ENCODE measurements at places on chromosomes 3 and 15.
A peak's percentile ranks its signal among the peaks of the same experiment; 100 is the strongest.

- no peak for DNase-seq
Observed at GRCh38 chr3:138381413-138381901, 33.1 kb downstream of the MRAS start.

DNA sequence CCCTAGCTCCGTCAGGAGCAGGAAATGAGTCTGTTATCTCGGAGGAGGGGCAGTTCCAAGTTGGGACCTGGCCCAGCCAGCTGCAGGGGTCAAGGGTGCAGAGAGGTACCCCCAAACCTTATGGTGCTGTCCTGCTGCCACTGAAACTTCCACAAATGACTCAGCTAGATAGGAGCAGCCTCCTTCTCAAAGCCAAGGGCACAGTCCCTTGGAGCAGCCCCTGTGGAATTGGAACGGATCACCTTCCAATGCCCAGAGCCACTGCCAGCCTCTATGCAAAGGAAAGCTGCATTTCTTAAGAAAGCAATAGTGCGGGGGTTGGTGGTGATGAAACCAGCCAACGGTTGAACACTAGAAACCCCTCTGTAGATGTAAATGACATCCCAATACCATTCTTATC lies 19.6 kb upstream of the LRRK1 start:
- DNase-seq: no peak

DNA sequence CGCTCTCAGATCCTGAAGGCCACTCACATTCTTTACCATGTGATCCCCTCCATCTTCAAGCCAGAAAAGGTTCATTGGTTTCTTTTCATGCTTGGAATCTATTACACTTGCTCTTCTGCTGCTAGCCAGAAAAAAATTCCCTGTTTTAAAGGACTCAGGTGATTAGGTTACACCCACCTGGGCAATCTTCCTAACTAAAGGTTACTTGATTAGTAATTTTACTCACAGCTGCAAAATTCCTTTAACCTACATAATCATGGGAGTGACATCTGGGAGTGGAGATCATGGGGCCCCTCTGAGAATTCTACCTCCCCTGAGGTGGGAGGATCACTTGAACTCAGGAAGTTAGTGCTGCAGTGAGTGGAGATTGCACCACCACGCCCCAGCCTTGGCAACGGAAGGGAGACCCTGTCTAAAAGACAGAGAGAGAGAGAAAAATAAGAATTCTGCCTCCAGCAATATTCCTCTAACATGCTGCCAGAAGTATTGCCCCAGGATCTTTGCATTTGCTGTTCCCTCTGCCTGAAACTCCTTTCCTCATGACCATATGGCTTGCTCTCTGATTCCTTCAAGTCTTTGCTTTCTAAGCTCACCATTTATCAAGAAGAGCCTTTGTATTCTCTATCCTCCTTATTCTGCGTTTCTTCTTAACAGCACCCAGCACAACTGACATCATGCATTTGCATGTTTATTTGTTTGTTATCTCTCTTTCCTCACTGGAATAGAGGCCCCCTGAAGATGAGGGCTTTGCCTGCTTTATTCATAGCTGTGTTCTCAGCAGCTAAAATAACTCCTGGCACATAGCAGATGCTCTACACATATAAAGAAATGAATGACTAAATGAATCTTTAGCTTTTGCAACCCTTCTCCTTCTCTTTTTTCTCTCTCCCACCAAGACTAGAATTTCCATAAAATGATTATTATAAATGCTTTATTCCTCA lies 68.2 kb downstream of the EDEM1 start:
- DNase-seq: no peak

- peak; percentile 23 for DNase-seq
Observed at GRCh38 chr3:173396191-173397041, 1.1 kb upstream of the NLGN1 start.

- no peak for DNase-seq
Observed at GRCh38 chr3:139657434-139657833, 20.3 kb downstream of the NMNAT3 start.

DNA sequence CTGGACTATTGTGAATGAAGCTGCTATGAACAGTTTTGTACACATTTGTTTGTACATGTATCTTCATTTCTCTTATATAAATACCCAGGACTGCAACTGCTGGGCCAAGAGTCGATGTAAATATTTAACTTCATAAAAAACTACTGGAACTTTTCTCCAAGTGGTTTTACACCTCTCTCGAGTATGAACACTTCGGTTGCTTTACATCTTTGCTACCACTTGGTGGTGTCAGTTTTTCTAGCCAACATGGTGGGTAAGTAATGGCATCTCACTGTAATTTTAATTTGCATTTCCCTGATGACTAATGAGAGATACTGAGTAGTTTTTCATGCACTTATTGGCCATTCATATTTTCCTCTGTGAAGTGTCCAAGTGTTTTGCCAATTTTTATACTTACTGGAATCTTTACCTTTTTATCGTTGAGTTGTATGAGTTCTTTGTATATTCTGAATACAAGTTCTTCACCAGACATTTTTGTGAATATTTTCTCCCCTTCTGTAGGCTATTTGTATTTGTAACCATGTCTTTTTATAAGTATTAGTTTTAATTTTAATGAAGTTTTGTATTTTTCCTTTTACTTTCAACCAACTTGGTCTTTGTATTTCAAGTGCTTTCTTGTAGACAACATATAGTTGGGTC lies 44.4 kb downstream of the PCOLCE2 start:
- DNase-seq: no peak

- no peak for DNase-seq
Observed at GRCh38 chr3:135911110-135911509, 54.4 kb upstream of the PPP2R3A start.

DNA sequence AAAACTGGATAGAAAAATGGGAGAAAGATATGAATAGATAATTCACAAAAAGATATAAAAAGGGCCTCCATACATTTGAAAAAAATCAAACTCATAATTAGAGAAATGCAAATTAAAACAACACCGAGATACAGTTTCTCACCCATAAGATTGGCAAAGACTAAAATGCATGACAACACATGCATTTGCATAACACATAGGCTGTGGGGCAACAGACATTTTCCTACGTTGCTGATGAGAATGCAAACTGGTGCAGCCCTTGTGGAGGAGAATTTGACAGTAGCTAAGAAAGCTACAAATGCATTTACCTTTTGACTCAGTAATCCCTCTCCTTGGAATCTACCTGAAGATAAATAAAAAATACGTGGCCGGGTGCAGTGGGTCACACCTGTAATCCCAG lies 11.4 kb upstream of the CAND2 start:
- no peak for DNase-seq

- DNase-seq: no peak
Observed at GRCh38 chr3:76668653-76669052, 371.2 kb upstream of the ROBO2 start.

- no peak for DNase-seq
Observed at GRCh38 chr3:42905740-42906069, 237 bp upstream of the ZNF662 start.

- DNase-seq: no peak
Observed at GRCh38 chr15:25477816-25478215, 39.0 kb upstream of the UBE3A start.

DNA sequence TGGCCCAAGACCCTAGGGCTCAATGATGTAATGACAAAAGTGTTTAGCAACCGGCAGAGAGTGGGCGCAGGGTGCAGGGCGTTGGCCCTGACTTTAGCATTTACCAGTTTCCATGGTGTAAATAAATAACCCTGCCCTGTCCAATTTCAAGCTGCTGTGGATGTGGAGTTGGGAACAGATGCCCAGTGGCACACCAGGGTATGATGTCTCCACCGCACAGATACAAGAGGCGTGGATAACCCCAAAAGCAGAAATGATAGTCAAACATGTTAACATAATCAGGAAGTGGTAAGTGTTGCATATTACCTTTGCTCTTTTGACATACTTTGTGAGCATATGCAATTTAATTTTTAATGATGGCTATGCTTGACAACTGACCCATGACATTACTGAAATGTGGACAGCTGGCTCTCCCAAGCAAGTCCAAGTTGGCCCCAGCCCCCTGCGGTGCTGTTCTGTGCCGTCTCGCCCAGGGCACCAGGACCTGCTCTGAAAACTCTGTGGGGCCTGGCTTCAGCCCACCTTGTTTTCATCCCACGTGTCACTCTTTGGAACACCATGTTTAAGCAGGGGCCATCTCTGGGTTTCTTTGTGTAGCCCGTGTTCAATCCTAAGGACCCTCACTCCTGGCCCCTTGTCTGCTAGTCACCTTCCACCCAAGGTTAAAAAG lies 10.8 kb upstream of the ANPEP start:
- no peak for DNase-seq

- no peak for DNase-seq
Observed at GRCh38 chr3:183912895-183913579, 28.4 kb upstream of the PARL start.

GRCh38 chr3:150145659-150146058 lies 175.0 kb upstream of the PFN2 start:
- DNase-seq: no peak

DNA sequence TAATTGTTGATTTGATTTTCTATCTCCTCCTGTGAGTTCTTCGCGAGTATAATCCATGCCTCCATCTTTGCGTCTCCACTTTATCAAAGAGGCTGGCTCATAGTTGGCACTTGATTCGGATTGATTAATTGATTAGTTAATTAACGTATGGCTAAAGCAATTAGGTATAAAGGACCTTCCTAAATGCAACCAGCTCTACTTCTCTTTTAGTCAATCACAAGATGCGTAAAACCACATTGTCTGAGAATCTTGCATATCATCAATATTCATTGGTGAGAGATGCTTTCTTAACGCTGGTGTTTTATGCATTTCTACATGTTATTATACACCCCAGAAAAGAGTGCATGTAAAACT lies 56.4 kb upstream of the NR2F2 start:
- DNase-seq: no peak

GRCh38 chr3:176075046-176075445 lies 1122.2 kb downstream of the TBL1XR1 start:
- no peak for DNase-seq

DNA sequence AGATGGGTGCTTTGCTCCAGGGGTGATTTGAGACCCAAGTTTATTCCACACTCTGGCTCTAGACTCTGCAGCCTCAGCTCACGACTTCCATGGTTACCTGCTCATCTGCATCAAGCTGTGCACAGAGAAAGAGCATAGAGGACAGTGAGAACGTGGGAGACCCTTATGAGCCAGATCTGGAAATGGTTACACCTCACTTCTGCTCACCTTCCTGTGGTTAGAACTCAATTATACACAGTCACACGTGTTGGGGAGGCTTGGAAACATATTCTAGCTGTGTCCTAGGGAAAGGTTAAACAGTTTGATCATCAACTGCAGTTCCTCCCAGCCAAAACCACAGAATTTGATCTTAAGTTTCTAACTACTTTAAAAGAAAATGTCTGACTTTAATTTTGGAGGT lies 1.8 kb downstream of the FETUB start:
- no peak for DNase-seq

GRCh38 chr15:27119695-27120266 lies 148.8 kb downstream of the GABRG3 start:
- DNase-seq: peak; percentile 29

- no peak for DNase-seq
Observed at GRCh38 chr3:183437666-183438564, 9.5 kb upstream of the MCF2L2 start.

DNA sequence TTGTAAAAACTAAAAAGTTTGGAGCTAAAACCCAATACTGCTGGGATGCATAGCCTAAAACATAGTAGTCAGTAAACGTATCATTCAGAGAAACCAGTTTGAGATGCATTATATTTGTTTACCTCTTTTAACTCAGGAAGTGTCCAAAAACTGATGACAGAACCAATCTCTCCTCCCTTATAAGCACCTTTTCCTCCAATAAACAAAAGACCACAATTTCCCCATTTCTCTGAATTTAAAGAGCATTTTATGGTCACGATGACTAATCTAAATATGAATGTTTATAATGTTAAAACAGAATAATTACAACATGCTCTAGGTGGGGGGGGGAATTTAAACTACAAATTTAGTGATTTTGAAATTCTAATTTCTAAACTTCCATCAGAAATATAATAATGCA lies 58.5 kb downstream of the CEP63 start:
- DNase-seq: no peak

DNA sequence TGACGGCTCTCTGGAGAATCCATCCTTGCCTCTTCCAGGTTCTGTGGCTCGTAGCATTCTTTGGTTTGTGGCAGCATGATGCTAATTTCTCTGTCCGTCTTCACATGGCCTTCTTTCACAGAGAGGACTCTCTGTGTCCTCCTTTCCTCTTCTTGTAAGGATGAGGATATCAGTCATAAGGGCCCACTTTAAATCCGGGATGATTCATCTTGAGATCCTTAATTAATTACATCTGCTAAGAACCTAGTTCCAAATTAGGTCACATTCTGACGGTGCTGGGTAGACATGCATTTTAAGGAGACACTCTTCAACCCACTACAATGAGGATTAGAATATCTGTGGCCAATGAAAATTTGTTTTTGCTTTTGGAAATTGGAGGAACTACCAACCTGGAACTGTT lies 15.7 kb upstream of the GXYLT2 start:
- no peak for DNase-seq

DNA sequence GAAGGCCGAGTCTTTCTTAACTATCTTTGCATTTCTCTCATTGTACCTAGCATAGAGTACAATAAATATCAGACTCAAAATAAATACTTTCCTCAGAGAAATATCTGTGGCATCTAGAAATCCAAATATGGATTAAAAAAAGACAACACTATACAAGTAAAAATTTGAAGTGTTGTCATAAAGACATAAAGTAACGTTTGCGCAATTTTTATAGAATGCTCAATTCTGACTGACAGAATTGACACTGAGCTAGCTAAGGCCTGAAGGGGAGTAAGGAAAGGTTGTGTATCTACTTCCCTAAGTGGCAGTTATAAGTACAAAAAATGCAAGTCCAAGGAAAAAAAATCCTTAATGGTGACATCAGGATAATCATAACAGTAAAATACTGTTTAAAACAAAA lies 1.1 kb downstream of the SEC11A start:
- DNase-seq: no peak

GRCh38 chr3:156433910-156434309 lies 121.0 kb downstream of the SSR3 start:
- peak; percentile 54 for DNase-seq

DNA sequence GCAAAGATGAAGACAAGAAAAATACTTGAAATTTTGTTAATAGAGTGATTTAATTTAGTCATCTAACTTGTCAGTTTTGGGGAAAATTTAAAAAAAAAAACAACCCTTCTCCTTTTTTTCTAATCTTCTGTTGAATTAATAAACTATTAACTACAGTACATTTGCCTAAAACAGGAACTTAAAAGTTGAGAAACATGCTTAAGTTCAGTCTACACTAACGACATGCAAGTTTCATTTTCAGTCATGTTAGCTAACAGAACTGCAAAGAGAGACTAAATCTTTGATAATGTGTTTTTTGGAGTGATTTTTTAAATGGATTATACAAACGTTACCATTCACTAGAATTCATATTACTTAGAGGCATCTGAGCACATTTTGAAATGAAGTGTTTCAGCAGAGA lies 71.9 kb upstream of the MBNL1 start:
- no peak for DNase-seq

All from NCI-H2171 treated with DMSO at 0.1 percent for 48 hours (cell line).